ENCODE measurements at places on chromosomes 5 and 9.

DNA sequence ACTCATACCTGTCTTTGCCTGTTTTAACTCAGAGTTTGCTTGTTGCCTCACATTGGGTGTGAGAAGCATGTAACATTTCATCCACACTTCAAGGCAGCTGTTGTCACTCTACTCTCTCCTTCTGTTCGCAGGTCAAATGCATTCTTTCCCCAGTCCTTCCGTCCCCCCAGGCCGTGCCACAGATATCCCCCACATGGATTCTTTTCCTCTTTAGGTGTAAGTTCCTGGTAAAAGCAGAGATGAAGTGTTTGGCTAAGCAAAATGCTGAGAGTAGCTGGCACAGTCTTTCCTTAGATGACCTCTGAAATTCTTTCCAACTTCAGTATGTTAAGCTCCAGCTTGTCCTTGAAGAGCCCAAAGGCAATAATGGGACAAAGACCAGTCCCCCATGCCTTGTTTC, 328.2 kb downstream of the SLIT3 start:
- no peak for DNase-seq

- no peak for DNase-seq
These were observed 140.0 kb upstream of the RAI14 start for GRCh38 chr5:34516166-34516565.

DNA sequence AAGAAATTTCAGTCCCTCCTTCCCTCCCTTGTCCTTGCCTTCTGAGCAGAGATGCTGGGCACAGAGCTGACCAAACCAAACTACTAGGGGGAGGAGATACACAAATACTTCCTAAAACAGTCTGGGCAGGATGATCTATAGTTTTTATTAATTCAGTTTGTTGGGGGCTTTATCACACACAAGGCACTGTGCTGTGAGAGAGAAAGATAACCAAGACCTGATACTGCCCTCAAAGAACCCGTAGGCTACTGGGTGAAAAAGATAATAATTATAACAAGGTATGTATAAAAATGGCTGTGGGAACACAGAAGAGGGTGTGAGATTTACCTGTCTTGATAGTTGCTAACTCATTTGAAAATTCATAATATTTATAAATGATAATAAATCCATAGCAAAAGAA, 354.7 kb downstream of the NDUFS4 start:
- no peak for DNase-seq

GRCh38 chr5:52043543-52043942, 660.3 kb downstream of the ISL1 start:
- no peak for DNase-seq

DNA sequence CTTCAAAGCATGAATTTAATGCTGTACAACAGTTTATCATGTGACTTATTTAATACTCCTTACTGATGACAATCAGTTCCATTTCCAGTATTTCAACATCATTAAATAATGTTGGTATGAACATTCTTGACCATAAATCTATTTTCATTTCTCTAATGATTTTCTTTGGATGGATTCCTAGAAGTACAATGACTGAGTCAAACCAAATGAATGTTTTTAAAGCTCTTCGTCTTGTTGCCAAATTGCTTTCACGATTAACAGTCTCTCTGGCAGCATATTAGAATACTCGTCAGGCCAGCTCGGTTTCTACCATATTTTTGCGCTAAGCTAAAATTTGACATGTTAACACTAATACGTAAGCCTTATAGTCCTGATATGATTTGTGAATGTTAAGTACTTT, 197.0 kb downstream of the TRPM3 start:
- no peak for DNase-seq

GRCh38 chr5:148443241-148443640, 59.5 kb downstream of the FBXO38 start:
- no peak for DNase-seq

DNA sequence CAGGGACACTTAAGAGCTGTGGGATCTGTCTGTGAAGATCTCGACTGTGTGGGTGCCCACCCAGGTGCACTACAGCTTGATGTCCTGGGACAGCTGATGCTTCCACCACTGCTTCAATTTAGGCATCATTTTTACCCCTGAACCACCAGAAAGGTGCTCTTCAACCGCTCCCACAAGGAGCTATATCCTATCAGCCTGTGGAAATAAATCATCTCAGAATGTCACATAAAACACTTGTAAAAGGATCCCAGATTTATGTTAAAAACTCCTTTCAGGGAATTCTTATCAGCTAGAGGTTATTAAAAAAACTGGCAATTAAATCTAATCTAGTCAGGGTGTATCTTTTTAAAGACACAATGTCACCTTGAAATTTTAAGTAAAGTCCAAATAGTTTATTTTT, 82.7 kb upstream of the PCA3 start:
- DNase-seq = no peak

- DNase-seq = no peak
These were observed 93.9 kb downstream of the GALNT10 start for GRCh38 chr5:154284433-154284832.

- DNase-seq = no peak
These were observed 1104.8 kb upstream of the COX7C start for GRCh38 chr5:85512896-85513295.

- no peak for DNase-seq
These were observed 30.2 kb upstream of the SMC5 start for GRCh38 chr9:70228611-70229010.

- DNase-seq = no peak
These were observed 282.2 kb downstream of the DTWD2 start for GRCh38 chr5:118705959-118706667.

DNA sequence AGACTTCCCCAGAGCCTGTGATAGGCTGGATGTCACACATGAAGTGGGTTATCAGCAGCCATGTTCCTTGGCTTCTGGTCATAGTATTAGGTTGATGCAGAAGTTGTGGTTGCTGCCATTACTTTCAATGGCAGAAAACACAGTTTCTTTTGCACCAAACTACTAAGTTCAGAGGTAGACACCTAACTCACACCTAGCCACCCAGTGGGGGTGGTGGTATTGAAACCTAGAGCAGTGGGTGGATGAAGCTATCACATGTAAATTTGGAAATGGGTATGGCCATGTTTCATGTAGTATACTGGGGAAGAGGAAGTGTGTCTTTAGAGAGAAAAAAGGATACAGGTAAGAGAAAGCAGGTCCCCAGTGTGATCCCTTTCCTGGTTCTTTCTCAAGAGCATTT, 347.9 kb upstream of the SEMA6A start:
- no peak for DNase-seq

- DNase-seq = no peak
These were observed 216.8 kb downstream of the TUSC1 start for GRCh38 chr9:25461416-25461815.

GRCh38 chr9:33374190-33374589, 28.2 kb downstream of the AQP7 start:
- DNase-seq = no peak

GRCh38 chr9:107606149-107606790, 116.7 kb upstream of the KLF4 start:
- DNase-seq = no peak

- no peak for DNase-seq
These were observed 106.3 kb downstream of the RAPGEF6 start for GRCh38 chr5:131528682-131529081.

- DNase-seq = no peak
These were observed 382.5 kb downstream of the PLK2 start for GRCh38 chr5:58077416-58077815.

DNA sequence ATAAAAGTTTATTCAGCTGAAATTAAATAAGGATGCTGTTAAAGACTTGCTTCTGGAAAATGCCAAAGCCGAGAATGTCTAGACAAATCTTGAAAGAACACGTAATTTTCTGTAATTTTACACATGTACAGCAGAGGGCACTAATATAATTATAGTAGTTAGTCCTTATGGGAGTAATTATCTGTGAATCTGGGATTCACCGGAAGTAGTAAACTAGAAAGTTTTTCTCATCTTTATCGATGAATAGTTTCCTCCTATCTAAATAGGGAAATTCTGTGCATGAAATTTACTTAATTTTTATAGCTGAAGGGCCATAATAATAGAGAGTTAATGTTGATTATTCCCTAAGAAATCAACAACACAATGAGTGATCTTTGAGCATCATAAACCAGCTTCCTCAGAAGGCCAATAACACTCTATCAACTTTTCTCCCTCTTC, 18.4 kb upstream of the CNTLN start:
- DNase-seq = peak; percentile 6

DNA sequence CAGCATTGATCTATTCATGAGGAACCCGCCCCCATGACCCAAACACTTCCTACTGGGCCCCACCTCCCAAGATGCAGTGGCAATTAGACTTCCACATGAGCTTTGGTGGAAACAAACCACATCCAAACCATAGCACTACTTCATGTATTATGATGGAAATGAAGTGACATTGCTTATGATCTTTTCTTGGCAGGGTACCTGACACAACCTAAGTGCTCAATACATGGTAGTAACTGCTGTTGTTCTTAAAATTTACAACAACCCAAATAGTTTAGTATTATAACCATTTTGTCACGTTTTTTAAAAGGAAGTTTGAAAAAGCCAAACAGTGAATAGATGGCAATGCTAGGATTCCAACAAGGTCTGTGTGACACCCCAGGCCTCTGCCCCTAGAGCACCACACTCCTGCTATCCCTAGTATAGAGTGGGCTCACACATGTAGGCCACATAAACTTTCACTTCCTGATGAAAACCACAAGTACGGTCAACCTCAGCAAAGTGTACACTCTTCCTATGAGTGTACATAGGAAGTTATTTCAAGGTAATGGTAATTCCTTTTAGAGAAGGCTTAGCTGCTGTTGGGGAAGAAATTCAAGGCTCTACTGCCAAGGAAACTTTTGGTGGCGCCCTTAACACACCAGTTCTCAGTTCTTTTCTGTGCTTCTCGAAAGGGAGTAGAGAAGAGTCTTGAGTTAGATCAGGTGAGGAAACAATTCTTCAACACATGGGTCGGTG, 97.6 kb downstream of the ARSB start:
- no peak for DNase-seq

- DNase-seq = no peak
These were observed 36.2 kb upstream of the MEGF9 start for GRCh38 chr9:120750421-120750820.

DNA sequence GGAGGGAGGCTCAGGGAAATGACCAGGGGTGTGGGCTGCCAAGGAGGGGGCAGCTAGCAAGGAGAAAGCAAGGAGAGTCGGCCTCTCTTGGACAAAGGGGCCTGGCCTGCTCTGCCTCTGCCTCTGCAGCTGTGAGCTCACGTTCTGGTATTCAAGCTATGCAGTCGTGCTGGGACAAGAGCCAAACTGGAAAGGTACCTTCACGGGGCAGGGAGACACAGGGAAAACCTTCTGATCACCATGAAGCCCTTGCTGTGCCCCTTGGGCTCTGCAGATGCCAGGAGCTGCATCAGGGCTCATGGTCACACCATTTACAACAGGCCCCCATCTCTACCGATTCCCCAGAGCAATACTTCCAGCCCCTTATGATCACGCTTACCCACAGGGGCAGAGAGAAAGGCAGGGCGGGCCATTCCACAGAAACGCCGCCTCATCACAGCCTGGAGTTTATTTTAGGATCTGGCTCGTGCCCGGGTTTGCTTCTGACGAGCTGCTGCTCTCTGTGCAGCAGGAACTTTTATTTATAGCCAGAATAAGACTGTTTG, 63.2 kb downstream of the PRRT1B start:
- DNase-seq = peak; percentile 52

DNA sequence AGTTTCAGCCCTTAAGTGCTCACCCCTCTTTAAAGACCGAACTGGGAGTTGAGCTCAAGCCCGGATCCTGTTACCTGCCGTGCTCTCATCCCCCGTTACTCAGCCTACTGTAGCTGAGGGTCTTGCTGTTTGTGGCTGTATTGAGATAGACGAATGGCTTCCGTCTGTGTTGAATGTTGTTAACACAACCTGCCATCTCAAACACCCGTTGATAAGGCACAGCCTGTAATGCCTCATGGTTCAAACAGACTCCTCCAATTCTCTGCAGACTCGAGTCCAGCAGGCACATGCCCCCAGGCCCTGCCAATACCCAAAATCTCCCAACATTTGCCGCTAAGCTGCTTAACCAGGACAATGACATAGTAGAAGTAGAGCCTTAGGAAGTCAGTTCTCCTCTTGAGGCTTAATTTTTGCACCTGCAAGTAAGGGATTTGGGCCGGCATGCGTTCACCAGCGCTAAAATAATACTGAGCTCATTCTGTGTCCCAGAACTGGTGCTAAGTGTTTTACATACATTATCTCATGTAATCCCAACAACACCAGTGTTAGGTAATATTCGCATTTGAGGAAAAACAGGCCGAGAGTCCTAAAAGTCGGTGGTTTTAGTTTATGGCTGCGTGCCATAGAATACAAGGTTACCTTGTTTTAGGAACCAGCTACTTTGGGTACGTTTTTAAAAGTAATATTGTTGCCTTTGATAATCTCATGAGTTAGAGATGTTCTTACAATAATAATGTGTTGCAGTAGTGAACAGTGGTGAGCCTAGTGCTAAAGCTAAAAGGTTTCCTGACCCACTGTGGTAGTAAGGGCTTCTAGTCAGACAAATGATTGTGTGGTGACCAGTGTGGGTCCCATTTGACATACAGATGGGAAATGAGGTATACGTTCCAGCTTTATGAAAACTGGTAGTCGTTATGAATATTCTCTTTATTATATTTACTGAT, 1.5 kb upstream of the RFX3 start:
- peak; percentile 41 for DNase-seq

- DNase-seq = no peak
These were observed 11.9 kb downstream of the EEIG1 start for GRCh38 chr9:127968700-127969383.

- DNase-seq = no peak
These were observed 4.4 kb upstream of the DCTN4 start for GRCh38 chr5:150763023-150763769.

DNA sequence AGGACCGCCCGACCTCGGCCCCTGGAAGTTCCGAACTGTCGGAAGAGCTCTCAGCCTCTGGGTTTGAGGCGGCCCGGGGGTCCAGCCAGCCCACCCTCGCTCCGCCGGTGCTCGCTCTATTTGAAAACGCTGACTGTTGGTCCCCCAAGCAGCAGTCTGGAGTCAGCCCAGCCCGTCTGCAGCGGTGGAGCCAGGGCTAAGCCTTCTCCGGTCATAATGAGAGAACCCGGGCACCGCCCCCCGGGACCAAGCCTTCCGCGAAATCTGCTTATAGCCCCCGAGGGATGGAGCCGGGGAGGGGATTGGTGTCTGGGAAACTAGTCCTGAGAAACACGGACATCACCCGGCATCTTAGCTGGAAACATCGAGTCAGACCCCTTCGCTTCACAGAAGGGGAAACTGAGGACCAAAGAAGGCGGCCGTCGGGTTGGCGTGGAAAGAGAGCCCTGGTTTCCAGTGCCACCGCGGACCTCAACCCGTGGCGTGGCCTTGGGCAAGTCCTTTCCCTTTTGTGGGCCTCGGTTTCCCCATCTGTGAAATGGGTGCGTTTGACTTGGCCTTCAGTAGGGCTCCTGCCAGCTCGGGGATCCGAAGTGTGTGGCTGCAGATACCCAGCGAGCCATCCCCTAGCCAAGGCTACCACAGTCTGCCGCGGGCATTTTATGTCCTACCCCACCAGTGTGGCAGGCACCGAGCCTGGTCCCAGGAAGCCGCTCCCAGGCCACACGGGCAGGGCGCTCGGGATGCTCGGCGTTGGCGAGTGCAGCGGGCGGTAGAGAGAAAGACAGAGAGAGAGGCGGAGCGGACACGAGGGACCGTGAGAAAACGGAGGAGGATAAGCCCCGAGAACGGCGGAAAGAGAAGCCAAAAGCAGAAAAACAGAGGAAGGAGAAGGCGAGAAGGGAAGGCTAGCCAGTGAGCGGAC, 857 bp downstream of the ADAM19 start:
- no peak for DNase-seq

Data from neuronal stem cell (in vitro differentiated cells).